ENCODE measurements at places on chromosomes 2 and 18. TPM values are rescaled to one million over a fixed set of nuclear protein-coding genes. Genes with fewer than 3 reads are reported as not detected.
A peak's percentile ranks its signal among the peaks of the same experiment; 100 is the strongest.

GRCh38 chr2:60267122-60267521 is 286.3 kb downstream of the BCL11A start:
- no peak for DNase-seq

MALL gene
- total RNA-seq, result 114 TPM

GRCh38 chr2:40363231-40363630 is 88.7 kb downstream of the SLC8A1 start:
- no peak for DNase-seq

- DNase-seq, result peak; percentile 27
These were observed 9.6 kb upstream of the DPYSL5 start for GRCh38 chr2:26838121-26838906.

DNA sequence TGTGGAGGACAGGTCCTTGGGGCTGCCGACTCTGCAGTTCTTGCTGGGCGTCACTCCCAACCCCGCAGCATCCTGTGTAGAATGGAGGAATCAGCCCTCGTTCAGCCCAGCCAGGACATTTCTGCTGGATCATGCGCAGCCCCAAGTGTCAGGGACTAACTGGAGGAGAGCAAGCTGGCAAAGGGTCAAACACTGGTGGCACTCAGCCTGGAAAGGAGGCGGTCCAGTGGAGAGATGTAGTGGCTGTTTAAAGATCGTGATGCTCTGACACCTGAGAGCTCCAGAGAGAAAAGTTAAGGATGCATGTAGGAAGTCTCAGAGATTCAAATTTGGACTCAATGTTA is 63.6 kb upstream of the SH3RF3 start:
- DNase-seq, result no peak

GRCh38 chr18:79548986-79549637 is 130.5 kb upstream of the CTDP1 start:
- no peak for DNase-seq

TRIM43 gene
- total RNA-seq, result not detected

EPHA4 gene
- 19.8 TPM for total RNA-seq

PLEKHB2 gene
- total RNA-seq, result 56.9 TPM

- no peak for DNase-seq
These were observed 214.1 kb downstream of the TWIST2 start for GRCh38 chr2:239061824-239062570.

- no peak for DNase-seq
These were observed 117.5 kb downstream of the ATP9B start for GRCh38 chr18:79186649-79187048.

DNA sequence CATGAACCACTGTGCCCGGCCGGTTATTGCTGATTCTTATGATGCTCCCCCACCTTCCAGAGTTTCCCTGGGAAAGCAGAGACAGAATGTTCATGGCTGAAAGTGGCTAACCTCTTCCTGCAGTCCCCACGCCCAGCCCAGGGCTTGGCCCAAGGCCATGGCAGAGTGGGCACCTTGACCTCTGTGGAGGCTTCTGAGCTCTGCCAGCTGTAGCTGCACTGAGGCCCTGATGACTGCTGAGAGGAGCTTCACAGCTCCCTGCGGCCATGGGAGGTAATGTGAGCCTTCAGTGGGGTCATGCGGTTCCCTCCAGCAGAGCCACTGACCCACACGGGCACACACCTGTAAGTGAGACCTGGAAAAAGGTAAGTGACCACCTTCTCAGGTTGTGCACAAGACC is 13.3 kb downstream of the EFHD1 start:
- no peak for DNase-seq

DNA sequence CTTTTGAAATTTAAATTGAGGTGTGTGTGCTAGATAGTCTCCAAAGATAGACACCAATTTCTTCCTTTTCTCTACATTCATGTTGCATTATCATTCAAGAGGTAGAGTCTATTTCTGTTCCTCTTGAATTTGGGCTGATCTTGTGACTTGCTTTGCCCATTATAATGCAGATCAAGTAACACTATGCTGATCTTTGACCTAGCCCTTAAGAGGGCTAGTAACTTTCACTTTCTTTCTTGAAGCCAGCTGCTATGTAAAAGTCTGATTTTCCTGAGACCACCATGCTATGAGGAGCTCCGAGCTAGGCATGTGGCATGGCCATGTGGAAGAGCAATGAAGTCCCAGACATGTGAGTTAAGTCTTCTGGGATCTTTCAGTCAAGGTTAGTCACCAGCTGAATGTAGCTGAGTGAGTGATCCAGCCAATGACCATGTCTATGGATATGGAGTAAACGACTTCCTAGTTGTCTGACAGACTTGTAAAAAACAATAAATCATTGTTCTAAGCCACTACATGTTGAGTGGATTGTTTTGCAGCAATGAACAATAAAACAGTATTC is 189.4 kb upstream of the CWC22 start:
- no peak for DNase-seq

DNA sequence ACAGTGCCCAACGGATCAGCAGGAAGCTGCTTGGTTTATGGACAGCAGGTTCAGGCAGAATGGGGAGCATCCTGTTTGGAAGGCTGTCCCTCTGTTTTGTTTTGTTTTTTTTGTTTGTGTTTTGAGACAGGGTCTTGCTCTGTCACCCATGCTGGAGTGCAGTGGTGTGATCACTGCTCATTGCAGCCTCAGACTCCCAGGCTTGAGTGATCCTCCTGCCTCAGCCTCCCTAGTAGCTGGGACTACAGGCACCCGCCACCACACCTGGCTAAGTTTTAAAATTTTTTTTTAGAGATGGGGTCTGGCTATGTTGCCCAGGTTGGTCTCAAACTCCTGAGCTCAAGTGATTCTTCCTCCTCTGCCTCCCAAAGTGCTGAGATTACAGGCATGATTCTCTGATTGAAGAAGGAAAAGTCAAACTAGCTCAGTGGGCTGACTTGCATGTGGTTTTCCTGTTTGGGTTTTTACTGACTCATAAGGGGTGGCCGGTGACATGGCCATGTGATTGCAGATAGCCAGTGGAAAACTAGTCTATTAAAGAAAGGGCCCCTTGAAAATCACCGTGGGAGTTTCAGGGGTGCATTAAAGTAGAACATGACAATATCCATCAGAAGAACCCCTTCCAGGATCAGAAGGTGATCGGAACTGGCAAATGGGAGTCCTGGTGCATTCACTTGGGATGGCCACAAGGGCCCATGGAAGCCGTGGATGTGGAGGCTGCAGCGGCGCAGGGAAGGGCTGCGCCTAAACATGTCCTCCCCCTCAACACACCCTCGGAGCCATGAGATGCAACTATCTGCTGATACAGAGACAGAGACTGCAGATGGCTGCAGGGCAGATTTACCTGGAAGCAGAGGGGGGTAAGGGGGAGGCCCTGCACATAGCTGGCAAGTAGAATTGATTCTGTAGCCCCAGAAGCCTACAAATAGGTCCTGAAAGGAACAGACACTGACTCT is 26.5 kb downstream of the AQP12B start:
- no peak for DNase-seq

GRCh38 chr2:200216310-200216709 is 90.2 kb upstream of the SPATS2L start:
- no peak for DNase-seq

ALPI gene
- not detected for total RNA-seq

GRCh38 chr2:221085936-221086335 is 486.2 kb downstream of the EPHA4 start:
- DNase-seq, result no peak

GRCh38 chr2:170022692-170023091 is 155.3 kb upstream of the MYO3B start:
- DNase-seq, result no peak

STK25 gene
- total RNA-seq, result 236 TPM

BMP10 gene
- not detected for total RNA-seq

- no peak for DNase-seq
These were observed 37.8 kb downstream of the GORASP2 start for GRCh38 chr2:170966648-170967396.

- no peak for DNase-seq
These were observed 129.2 kb upstream of the ERBB4 start for GRCh38 chr2:212667751-212668316.

DNA sequence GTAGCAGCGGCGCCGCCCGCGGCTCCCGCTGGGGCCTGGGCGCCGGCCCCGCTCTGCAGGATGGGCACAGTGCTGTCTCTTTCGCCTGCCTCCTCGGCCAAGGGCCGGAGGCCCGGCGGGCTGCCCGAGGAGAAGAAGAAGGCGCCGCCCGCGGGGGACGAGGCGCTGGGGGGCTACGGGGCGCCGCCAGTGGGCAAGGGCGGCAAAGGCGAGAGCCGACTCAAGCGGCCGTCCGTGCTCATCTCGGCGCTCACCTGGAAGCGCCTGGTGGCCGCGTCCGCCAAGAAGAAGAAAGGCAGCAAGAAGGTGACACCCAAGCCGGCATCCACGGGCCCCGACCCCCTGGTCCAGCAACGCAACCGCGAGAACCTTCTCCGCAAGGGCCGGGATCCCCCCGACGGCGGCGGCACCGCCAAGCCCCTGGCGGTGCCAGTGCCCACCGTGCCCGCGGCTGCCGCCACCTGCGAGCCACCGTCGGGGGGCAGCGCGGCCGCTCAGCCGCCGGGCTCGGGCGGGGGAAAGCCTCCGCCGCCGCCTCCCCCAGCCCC is 369 bp downstream of the CDK5R2 start:
- DNase-seq, result no peak

REG3A gene
- total RNA-seq, result not detected

DNA sequence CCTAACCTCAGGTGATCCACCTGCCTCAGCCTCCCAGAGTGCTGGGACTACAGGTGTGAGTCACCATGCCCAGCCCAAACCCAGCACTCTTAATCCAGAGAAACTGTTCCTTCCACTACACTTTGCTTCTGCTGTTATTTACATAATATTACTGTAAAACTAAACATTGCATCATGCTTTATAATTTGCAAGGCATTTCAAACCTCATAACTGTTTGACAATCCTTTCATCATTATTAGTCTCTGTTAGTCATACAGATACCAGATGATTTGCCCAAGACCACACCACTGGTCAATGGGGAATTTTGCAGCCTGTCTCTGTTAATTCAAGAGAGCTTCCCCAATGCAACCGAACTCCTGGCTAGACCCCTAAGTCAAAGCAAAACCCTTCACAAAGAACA is 338.3 kb downstream of the ALK start:
- DNase-seq, result no peak

DNA sequence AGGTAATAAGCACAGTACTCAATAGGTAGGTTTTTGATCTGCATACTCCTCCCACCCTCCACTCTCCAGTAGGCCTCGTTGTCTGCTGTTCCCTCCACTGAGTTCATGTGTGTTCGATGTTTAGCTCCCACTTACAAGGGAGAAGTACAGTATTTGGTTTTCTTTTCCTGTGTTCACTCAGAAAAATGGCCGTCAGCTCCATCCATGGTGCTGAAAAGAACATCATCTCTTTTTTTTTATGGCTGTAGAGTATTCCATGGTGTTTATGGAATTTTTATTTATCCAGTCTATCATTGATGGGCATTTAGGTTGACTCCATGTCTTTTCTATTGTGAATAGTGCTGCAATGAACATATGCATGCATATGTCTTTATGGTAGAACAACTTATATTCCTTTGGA is 849.7 kb upstream of the NRXN1 start:
- no peak for DNase-seq

FLACC1 gene
- total RNA-seq, result 1.4 TPM

SCRN3 gene
- 24.0 TPM for total RNA-seq

GRCh38 chr2:233152541-233152940 is 92.4 kb downstream of the INPP5D start:
- DNase-seq, result peak; percentile 17

DNA sequence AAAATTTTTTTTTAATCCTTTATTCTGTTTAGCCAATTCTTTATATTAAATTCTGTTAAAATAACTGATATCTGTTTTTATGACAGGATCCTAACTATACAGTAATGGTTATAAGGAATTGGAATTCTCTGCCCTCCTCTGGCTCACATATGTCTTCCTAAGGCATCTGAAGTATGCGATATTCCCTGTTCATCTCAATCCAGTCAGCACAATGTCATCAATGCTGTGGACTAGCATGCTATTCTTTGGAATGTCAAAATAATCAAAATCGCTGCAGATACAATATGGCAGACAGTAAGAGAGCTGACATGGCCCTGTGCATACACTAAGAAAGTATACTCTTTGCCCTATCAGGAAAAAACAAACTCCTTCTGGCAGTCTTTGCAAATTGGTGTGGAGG is 107.6 kb downstream of the AP1S3 start:
- no peak for DNase-seq
